NCI-H2029 (cell line): ENCODE measurements at places on chromosomes 3 and 15.
A peak's percentile ranks its signal among the peaks of the same experiment; 100 is the strongest.

- DNase-seq: no peak
These were observed 68.5 kb downstream of the CHSY1 start for GRCh38 chr15:101183226-101183930.

- DNase-seq: no peak
These were observed 35.3 kb downstream of the EFHB start for GRCh38 chr3:19898721-19899120.

DNA sequence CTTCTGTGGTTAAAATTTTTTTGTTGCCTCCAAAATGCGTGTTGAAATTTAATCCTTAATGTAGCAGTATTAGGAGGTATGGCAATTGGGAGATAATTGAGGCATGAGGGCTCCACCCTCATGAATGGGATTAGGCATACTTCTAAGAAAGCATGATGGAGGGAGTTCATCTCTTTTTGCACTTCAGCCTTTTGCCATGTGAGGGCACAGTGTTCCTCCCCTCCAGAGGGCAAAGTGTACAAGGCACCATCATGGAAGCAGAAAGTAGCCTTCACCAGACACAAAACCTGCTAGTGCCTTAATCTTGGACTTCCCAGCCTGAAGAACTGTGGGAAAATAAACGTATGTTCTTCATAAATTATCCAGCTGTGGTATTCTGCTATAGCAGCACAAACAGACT lies 429.5 kb downstream of the ZIC1 start:
- no peak for DNase-seq

DNA sequence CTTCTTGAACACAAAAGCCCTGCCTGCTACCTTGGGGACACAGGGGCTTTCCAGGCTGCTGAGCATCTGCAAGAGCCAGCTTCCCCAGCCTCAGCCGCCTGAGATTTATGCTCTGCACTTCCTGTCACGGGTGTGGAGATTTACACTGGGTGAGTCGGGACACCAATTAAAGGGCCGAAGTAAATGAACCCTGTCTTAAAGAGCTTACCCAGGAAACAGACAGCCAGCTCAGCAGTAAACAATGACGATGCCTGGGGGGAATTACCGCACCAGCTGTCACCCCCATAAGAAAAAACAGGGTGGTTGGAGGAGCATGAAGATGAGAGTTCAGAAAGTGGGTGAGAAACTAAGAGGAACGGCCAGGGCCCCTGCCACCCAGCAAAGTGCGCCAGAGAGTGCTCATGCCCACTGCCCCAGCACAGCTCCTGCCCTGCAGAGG lies 37.5 kb upstream of the IQSEC1 start:
- DNase-seq: peak; percentile 22

- no peak for DNase-seq
These were observed 33.3 kb upstream of the SACM1L start for GRCh38 chr3:45655906-45656305.

- DNase-seq: peak; percentile 22
These were observed 808 bp downstream of the BCL6 start for GRCh38 chr3:187744169-187745151.

- DNase-seq: no peak
These were observed 7.4 kb downstream of the EPHA3 start for GRCh38 chr3:89114841-89115223.

DNA sequence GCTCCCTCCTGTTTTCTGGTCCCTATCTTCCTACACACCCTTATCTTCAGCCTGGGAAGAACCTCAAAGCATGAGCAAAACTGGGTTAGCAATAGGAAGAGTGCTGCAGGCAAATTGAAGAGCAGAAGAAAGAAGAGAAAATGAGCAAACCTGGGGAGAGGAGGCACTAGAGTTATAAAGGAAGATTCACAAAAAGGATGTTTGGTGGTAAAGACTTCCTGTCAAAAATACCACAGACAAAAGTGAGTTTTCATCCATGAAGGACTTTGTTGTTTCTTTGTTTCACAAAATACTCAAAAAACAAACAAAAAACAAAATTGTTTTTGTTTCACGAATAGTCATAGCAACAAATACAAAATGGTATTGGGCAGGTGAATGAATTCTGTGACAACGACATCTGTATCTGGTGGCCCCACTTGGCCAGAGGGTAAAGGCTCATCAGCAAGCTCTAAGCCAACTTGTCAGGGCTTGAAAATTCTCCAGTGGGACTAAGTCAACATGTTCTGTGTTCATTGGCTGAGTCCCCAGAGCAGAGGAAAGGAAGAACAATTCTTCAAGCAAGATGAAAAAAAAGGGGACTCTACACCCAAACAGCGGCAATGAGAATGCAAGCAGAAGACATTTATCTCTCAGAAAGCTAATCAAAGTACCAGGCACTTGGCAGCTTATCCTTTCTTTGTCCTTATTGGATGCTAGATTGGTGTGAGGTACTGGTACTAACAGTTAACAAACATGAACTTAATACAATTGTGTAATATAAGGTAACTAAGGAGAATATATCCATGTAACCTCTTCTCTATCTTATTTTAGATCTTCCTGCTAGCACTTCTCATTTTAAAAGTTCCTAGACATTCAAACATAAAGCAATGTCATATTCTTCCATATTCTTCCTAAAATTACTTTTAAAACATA lies 9.7 kb downstream of the ATP8B4 start:
- DNase-seq: peak; percentile 21

- DNase-seq: no peak
These were observed 1.7 kb upstream of the HACD3 start for GRCh38 chr15:65528461-65529060.

DNA sequence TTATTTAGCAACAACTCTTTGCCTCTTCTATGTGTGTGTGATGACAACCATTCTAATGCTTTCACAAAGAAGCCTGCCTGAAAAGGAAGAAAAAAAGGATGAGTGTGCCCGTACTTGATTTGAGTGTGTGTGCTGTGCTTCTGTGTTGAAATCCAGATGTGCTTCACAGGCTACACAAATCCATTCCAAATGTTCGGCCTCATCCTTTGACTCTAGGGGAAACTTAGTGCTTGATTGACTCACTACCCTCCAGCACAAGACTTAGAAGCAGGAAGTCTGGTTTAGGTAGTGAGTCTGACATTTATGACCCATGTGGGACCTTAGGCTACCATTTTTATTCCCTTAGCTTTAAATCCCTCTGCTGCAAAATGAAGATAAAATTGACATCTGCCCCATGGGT lies 108.8 kb upstream of the PLAAT1 start:
- no peak for DNase-seq

DNA sequence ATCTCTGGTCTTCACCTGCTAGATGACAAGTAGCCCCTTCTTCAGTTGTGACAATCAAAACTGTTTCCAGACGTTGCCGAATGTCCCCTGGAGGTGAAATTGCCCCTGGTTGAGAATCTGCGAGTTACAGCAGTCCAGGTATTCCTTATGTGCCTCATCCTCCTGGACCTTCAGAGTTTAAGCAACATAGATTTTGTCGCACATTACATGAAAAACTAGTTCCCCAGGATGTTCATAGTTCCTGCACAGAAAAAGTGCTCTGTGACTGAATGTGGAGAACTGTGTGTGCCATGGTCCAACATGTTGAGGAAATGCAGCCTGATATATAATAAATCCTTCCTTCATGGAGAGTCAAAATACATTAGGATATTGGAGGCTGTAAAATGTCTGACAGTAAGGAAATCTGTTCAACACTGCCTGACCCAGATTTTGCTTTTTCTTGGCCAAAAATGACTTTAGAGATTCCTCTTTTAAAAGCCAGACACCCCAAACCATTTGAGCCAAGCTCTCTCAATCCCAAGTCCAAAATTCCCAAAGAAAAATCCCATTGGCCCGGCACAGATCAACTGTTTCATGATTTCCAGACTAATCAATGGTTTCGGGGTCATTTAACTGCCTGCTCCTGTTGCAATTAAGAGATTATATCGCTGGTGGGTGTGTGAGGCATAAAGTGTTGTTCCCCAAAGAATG lies 20.4 kb upstream of the SHC4 start:
- no peak for DNase-seq
